ENCODE measurements at places on chromosomes 12 and 14.

- DNase-seq, result no peak
Observed at GRCh38 chr12:27190761-27191160, 53.3 kb upstream of the STK38L start.

DNA sequence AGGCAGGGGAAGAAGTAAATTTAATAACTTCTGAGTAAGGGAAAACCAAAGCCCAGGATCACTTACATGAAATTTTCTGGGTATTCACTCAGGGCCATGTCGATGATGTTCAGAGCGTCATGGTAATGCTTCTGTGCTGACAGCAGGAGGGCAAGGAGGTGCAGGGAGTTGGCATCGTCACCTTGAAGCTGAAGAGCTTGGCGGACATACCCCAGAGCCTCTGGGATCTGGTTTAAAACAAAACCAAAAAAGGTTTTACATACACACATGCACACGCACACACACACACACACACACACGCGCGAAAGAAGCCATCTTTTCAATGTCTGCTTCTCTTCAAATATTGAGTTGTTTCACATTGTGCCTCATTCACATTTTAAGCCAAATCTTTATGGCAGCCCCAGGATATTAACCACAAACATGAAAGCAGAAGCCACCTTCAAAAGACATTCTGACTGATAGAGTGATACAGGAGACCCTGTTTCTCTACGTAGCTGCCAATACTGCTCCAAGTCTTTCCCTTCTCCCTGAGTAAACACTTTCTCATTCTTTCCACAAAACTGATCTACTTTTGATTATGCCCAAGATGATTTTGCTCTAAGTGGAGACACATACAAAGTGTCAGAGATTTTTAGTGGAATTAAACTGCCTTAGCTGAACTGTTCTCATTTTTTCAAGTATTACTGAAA lies 172.1 kb downstream of the TTC7B start:
- DNase-seq, result no peak

DNA sequence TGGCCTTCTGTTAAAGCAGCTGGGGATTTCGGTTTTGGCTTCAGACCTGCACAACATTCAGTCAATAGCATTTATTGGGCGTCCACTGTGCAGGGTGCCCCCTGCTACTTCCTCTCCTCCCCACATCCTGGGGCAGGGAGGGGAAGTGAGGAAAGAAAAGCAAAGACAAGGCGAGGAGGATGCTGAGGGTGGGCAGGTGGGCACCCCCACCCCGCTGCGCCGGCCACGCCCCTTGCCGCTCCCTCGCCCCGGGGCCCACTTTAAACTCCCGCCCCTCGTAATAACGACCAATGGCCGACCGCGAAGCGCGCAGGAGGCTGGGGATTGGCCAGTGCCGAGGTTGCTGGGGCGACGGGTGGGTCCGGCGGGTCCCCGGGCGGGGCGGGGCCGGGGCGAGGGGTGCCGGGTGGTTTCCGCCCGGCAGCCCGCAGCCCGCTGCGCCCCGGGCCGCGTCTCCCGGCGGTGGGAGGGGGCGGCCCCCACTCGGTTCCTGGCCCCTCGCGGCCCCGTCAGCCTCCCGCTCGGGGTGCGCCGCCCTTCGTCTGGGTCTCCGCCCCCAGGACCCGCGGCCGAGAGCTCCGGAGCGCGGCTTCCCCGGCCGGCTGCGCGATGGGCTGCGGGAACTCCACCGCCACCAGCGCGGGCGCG lies at the start of gene C12orf75:
C12orf75 (plus strand) TSS at position 409 of the 648 bp plus-strand sequence; CDS start at position 610, 201 bp downstream.
- peak; percentile 82 for DNase-seq

DNA sequence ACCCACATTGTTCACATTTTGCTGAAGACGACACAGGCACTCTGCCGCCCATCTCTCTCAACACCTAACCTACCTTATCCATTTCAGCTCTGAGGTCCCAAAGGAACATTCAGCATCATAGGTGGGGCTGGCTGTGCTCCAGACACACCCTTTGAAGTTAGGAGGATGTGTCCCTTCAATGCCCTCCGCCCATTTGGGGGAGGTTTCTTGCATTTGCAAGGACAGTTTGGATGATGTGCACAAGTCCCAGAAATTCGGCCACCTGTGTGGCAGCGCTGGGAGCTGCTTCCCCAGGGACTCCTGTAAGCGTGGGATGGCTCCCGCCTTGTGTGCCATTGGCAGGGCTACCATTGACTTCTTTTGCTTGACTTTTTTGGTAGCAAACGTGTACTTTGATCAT lies 113.8 kb downstream of the RIMBP2 start:
- DNase-seq, result no peak

- DNase-seq, result no peak
Observed at GRCh38 chr14:20470603-20470901, 1.3 kb downstream of the PNP start.

DNA sequence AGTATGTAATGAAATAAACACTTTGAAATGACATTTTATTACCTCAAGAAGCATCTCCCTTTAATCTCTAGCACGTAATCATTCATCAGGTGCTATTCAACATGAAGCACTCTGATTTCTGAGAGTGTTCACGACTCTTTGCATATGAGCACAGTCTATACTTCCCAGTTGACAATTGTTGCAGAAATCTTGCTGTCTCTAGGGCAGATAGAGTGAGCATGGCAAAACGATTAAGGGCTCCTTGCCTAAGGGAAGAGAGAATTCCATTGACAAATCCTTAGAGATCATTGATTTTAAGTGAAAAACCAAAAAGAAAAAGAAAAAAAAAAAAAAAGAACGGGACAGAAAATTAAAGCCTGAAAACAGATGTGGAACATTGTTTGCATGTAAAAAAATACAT lies 107.6 kb downstream of the C12orf50 start:
- DNase-seq, result no peak

DNA sequence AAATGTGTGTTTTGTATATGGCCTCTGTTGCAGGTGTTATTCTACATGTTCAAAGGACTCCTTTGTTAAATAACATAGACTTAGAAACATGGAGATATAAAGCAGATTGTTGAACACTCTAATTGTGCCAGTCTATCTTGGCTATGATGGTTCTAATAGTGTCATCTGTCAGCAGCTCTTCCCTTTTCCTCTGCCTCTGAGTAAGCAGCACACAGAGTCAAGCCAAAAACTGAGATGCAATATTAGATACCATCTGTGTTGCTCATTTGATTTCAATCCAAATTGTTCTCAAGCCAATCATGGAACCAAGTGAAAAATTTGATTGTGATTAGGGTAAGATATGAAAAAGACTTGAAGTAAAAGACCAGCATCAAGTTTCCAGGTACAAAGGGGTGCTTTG lies 871.1 kb upstream of the MGAT4C start:
- DNase-seq, result no peak

DNA sequence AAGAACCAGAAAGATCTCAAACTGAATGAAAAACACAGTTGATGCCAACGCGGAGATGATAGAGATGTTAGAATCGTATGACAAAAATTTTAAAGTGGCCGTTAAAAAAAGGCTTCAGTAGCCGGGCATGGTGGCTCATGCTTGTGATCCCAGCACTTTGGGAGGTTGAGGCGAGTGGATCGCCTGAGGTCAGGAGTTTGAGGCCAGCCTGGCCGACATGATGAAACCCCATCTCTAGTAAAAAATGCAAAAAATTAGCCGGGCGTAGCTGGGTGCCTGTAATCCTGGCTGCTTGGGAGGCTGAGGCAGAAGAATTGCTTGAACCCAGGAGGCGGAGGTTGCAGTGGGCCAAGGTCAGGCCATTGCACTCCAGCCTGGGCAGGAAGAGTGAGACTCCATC lies 5.4 kb upstream of the ACVRL1 start:
- DNase-seq, result no peak

GRCh38 chr14:24315807-24316596 lies 4.7 kb downstream of the LTB4R start:
- DNase-seq, result peak; percentile 57

DNA sequence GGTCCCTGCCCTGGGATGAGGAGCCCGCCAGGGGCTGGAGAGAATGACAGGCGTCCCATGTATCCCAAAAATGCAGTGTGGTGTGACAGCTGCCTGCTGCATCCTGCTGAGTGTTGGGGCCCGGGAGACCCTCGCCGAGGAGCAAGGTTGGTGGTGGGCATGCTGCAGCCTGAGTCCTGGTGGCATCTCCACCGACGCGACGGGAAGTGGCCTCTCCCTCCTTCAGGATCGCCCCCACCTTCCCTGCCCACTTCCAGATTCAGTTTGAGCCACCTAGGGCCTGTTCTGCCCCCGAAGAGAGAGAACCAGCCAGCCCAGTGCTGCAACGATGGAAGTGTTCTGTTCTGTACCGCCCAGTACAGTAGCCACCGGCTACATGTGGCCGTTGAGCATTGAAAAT lies 70.1 kb downstream of the TSPAN9 start:
- DNase-seq, result no peak

- DNase-seq, result peak; percentile 40
Observed at GRCh38 chr12:118520214-118521035, 144.1 kb downstream of the SUDS3 start.

GRCh38 chr12:39623919-39624318 lies 4.3 kb upstream of the ABCD2 start:
- DNase-seq, result no peak

GRCh38 chr12:99232324-99232723 lies 415.2 kb upstream of the GARIN6 start:
- DNase-seq, result peak; percentile 19

GRCh38 chr12:52752516-52752915 lies 24.6 kb downstream of the KRT76 start:
- DNase-seq, result no peak

- DNase-seq, result peak; percentile 58
Observed at GRCh38 chr12:3604748-3605586, 114.0 kb downstream of the PRMT8 start.

DNA sequence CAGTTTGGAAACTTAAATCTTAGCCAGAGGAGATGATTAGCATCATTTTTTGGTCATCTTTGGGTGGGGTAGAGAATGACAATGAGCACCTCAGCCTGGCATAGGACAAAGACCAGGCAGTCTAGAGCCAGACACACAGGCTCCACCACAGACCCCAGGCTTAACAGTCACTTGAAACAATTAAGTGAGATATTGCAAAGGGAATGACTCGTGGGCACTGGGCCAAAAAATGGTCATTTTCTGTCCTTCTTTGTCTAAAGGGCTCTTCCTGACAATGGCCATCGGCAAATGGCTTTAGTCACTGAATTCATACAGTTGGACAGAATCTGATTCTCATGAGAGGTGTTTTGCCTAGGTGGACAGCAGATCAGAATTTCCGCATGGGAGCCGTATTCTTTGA lies 78.0 kb upstream of the DICER1 start:
- DNase-seq, result no peak

GRCh38 chr14:103916636-103917262 lies 11.5 kb upstream of the TDRD9 start:
- DNase-seq, result no peak

GRCh38 chr12:76777765-76778216 lies 13.9 kb downstream of the ZDHHC17 start:
- DNase-seq, result no peak

GRCh38 chr12:12734054-12734453 lies 16.9 kb downstream of the CDKN1B start:
- no peak for DNase-seq

DNA sequence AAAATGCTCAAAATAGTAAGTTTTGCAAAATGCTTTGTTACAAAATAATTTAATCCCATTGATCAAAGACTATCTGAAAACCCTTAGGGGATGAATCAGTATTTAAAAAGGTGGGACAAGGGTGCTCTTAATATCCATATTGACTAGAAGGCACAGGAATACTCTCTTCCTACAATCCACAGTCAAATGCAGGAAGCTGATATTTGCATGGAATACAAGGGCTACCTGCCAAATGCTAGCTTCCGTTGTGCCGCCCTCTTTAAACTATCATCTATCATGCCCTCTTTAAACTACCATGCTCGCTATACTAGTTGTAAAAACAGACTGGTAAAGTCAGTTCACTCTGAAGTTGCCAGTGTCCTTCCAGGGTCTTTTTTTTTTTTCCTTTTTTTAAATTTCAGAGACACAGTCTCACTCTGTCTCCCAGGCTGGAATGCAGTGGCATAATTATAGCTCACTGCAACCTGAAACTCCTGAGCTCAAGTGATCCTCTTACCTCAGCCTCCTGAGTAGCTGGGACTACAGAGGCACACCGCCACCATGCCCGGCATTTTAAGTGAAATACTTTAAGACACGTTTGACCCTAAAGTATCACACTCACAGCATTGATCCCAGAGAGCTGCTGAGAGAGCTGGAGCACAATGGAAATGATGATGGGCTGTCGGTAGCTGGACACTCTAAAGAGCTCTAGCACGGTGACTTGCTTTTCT lies 6.7 kb downstream of the SLC2A3 start:
- DNase-seq, result no peak

- DNase-seq, result no peak
Observed at GRCh38 chr12:25689996-25690501, 137.0 kb upstream of the LMNTD1 start.

- no peak for DNase-seq
Observed at GRCh38 chr12:122473543-122474323, 27.0 kb downstream of the ZCCHC8 start.

DNA sequence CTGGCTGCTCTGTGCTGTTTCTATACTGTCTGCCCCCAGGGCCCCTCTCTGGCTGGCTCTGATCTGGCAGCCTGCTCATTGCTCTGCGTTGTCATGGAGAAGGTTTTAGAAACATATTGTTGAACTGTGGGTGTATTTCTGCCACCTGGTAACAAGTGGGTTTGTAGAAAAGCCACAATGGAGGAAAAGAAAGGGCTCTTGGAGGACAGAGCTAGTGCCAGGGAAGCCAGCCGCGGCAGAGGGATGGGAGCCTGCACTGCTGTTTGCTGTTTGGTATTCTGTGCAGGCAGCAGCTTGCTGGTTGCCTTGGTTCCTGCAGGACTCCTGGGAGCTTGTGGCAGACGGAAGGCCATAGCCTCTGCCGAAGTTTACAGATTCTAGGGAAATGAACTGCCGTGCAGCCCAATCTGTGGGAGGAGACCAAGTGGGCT lies 15.1 kb downstream of the CCDC177 start:
- no peak for DNase-seq

DNA sequence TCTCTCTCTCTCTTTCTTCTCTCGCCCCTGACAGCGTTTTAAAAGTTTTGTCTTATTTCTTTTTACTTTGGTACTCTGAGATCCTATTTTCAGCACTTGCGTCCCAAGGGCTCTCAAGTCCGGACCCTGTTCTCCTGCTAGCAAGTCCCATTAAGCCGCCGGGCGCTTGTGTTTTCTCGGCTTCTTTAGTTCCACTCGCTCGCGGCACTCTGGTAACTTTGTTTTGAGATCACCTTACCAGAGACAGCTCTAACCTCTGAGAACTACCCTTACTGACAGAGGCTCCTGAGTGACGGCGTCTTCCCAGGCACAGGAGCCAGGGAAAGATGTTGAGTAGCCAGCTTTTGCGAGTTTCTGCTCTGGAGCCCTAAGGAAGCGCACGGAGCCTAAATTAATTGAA lies 2.7 kb upstream of the MYF5 start:
- DNase-seq, result peak; percentile 77

DNA sequence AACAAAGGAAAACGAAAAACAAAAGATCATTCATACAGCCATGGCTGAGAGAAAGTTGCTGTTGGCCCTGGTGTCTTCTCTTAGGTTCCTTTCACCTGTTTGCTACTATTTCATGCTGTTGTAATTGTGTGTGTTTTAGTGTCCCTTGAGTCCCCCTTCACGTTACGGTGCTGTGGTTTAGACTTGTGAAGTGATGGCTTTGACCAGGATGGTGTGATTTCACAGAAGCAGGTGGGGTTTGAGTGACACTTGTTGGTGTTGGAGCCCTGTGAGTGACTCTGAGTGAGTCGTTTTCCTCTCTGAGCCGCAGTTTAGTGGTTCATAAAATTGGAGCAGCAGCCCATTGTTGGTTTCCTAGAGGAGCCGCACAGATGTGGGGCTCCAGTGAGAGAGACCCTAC lies 635.4 kb downstream of the VRK1 start:
- no peak for DNase-seq

Data from mesendoderm (in vitro differentiated cells).